Hepatic stellate cell (primary cell): ENCODE measurements at places on chromosomes 7 and 10.
A peak's percentile ranks its signal among the peaks of the same experiment; 100 is the strongest.

- no peak for DNase-seq
Measured at GRCh38 chr10:68155615-68156210, 46.4 kb downstream of the MYPN start.

GRCh38 chr10:60973086-60973485 is 29.1 kb upstream of the RHOBTB1 start:
- no peak for DNase-seq

DNA sequence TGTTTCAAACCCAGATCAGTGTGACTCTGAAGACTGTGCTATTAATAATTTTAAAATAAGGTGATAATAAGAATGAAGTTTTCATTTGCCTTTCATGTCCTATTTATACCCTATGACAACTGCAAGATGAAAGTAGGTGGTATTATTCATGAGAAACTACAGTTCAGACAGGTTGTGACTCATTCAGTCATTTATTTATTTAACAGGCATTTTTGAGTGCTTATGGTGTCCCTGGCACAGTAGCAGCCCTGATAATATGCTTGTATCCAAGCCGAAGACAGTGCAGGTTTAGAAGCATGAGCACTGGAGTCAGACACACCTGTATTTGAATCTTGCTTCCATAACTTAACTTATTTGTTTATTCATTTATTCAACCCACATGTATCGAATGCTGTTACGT is 87.1 kb downstream of the FZD1 start:
- peak; percentile 8 for DNase-seq

GRCh38 chr7:127447326-127447945 is 54.9 kb upstream of the ZNF800 start:
- no peak for DNase-seq

DNA sequence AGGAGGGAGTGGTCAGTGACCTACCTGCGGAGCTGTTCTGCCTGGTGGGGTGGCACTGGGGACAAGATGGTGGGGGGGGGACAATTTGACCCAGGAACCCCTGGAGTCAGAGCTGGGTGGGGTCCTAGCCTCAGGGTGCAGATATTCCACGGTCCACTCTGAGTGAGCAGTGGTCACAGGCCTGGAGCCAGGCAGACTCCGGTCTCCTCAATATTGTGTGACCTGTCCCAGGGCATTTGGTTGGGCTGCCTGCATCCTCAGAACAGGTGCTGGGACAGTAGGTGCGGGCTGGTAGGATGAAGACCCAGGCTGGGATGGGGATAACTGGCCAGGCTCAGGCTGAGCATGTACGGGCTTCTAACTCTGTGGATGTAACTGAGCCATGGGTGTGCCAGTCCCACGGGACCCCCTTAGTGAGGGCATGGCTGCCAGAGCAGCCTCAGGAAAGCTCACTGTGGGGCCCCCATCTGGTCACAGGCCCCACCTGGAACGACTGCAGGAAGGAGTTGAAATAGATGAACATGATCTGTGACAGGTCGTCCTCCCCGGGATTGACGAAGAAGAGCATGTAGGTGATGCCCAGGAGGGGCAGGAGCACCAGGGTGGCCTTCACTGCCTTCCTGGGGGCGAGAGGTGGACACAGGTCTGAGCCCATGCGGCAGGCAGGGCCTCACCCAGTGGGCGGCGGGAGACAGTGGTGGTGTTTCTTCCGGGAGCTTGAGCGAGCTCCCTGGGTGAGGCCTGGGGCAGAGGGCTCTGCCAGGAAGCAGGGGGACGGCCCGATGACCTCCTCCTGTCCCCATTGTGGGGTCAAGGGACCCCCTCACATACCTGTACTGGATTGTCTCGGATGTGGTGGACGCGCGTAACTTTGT is 26.9 kb downstream of the CRHR2 start:
- no peak for DNase-seq

DNA sequence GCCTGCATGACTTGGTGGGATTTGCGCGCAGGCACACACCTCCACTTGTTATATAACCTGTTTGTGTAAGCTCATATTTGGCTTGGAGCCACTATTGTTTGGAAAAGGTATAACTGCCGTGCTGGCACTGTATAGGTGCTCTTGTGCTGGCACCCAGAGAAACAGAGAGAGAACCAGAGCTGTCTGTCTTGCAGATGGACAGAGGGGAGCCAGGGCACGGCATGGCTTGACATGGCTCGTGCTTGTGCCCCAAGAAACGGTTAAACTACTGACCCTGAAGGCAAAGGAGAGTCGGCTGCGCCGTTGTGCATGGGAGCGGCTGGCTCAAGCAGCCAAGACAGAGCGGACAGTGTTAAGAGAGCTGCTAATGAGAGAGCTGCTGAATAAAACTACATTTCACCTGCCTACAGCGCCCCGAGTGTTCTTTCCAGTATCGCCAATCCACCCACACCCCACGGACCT is 23.2 kb downstream of the RAPGEF5 start:
- DNase-seq: no peak

- no peak for DNase-seq
Measured at GRCh38 chr7:121480566-121481335, 84.6 kb upstream of the FAM3C start.

- no peak for DNase-seq
Measured at GRCh38 chr10:12978891-12979290, 22.6 kb downstream of the CCDC3 start.

- DNase-seq: no peak
Measured at GRCh38 chr7:35846816-35847412, 46.1 kb downstream of the SEPTIN7 start.

- DNase-seq: no peak
Measured at GRCh38 chr7:125010540-125010939, 80.9 kb upstream of the POT1 start.

DNA sequence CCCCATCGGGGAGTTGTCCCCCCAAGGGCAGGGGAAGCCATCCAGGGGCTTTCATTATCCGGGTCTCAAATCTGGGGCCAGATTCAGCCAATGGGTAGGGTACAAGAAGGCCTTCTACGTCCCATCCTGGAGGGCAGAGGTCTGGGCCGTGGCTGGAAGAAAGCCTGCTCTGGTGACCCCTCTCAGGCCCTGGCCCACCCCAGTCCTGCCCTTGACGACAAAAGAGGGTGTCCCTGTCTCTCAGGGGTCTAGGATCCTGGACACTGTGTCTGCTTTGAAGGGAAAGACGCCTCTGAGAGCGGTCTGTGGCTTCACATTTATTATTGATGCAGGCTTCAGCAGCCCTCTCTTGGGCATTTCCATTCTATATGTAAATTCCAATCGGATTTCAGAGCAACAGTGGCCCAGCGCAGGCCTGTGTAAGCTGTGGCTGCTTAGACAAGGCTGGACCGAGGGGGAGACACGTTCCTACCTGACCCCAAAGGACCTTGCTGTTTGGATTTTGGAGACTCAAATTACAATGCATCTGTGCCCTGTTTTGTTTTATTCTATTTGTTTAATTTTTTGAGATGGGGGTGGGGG is 83.2 kb upstream of the BAIAP2L1 start:
- DNase-seq: no peak
